Activated T-cell treated with anti-CD3 and anti-CD28 coated beads for 4 hours (primary cell): ENCODE measurements at places on chromosomes 7 and 10.

DNA sequence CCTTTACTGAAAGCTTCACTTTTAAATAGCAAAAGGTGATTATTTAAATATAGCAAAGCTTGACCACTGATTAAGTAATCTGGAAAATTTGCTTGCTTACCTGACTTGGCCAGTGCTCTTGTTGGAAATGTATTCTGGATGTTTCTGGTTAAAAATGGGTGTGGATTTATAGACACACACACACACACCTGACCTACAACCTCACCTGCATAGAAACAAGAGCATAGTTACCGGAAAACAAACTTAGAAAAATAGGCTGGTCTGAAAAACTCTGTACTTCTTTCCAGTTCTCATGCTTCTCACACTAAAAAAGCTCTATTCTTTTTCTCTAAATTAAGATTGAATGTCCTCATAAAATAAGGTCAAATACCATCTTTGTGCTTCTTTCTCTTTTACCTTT, at the start of gene AGR3:
Gene AGR3 (minus strand): TSS at position 140 of the 400 bp plus-strand sequence. CDS start 3,365 bp downstream, outside the sequence.
- no peak for DNase-seq

- DNase-seq = no peak
Measured at GRCh38 chr10:102641402-102641801, 2.9 kb upstream of the TRIM8 start.

DNA sequence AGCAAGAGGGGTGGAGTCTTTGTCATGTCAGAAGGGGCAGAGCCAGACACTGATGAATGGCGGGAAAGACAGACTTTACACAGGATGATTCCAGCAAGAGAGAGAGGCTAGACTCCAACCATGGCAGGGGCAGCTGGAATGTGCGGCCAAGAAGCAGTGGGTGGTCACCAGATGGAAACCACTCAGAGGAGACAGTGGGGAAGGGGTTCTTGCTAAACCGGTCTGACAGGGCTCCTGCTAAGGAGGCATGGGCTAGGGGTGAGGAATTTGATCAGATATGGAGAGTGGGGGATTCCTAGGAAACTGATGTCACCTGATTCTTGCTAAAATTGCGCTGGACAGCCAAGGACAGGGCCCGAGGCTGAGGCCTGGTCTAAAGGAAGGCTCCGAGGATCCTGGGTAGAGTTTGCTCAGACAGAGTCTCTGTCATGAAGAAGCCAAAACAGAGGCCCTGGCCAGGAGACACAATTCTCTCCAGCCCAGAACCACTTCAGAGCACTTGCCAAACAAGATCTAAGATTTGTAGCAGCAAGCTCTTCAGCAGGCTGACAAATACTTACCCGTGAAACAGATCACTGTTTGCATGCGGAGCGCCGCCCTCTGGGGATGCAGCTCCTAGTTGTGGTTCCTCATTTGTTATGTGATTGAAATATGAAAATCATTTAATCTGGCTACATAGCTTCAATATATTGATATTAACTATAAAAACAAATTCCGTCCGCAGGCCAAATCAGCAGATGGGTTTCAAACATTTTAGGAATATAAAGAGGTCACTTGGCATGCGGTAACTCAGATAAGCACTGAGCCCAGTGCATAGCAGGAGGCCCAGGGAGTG, 377.0 kb downstream of the TCERG1L start:
- no peak for DNase-seq

GRCh38 chr7:1941464-1942242, 271.6 kb downstream of the ELFN1 start:
- no peak for DNase-seq

GRCh38 chr10:116686632-116687031, 55.7 kb downstream of the HSPA12A start:
- no peak for DNase-seq

DNA sequence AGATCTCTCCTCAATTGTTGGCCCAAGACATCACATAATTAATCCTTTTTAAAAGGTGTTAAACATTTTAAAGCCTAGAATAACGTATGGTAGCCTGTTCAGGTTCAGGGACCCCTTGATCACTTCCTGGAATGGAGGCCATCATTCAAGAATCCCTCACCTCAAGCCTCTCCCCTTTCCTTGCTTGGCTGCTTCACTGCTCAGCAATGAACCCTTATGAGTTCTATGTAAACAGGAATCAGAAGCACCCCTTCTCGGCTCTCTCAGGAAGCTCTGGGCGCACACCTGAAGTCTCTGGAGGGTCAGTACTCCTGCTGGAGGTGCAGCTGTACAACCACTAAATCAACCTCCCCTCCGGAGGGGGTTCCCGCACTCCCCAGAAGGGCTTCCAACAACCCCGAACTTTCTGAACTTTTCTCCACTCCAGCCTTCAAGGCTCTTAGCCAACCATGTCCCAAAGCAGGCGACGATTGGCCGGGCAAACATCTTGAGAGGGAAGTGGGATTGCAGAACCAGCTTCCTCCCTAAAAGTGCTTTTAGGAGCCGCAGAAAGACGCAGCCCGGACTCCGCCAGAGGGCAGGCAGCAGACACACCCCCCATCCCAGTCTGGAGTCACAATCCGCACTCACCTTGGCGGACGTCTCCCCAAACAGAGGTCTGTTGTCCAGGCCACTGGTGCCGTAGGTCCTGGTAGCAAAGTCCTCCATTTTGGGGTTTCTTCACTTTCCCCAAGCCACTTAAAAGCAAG, 562 bp downstream of the TMEM243 start:
- DNase-seq = peak; percentile 21

GRCh38 chr10:97277551-97277950, 14.9 kb downstream of the ARHGAP19 start:
- no peak for DNase-seq

GRCh38 chr7:15012135-15012534, 109.6 kb upstream of the DGKB start:
- no peak for DNase-seq

- no peak for DNase-seq
Measured at GRCh38 chr10:107814865-107815487, 650.5 kb upstream of the SORCS1 start.

GRCh38 chr10:61904733-61905725, 3.5 kb downstream of the ARID5B start:
- peak; percentile 55 for DNase-seq

DNA sequence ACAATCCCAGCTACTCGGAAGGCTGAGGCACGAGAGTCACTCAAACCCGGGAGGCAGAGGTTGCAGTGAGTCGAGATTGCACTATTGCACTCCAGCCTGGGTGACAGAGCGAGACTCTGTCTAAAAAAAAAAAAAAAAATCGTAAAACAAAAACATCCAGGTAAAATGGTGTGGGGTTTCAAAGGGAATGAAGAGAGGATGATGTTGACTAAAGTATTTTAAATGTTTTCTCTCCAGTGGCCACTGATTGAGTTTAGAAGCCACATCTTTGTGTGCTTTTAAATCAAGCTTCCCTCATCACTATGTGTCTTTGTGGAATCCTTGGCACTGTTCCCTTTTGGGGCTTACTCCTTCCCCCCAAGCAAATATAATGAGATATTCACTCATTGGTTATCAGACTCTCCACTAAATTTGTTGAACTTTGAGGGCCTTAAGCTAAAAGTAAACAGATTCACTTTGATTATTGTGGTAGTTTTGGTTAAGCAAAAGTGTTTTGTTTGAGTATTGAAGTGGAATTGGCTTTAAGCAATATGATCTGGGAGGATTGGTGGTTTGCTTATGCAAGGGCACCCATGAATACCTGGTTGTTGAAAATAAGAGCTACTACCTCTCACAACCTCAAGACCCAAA, 162.9 kb downstream of the CDK14 start:
- DNase-seq = no peak
